Suppressor macrophage (primary cell): ENCODE measurements at places on chromosomes 3 and 15.
A peak's percentile ranks its signal among the peaks of the same experiment; 100 is the strongest.

DNA sequence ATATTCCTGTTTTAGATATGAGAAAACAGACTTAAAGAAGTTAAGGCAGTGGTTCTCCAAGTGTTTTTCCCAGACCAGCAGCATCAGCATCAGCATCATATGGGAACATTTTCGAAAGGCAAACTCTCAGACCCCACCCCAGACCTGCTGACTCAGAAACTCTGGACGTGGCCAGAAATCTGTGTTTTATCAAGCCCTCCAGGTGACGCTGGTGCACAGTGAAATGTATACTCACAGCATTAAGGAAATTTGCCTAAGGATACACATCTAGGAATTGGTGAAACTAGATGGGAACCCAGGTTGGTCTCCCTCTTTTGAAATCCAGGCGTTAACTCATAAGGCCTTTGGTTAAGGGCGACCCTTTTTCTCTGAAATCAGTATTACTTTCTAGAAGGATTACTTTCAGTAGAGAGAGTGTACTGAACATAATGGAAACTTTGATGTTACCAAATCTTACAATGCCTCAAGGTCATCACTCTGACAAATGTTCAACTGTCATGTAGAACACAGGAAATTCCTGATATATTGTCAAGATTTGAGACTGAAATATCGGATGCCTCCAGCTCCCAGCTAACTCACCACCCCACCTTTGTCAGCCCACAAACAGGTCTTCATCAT is 910.2 kb downstream of the ROBO1 start:
- no peak for DNase-seq

DNA sequence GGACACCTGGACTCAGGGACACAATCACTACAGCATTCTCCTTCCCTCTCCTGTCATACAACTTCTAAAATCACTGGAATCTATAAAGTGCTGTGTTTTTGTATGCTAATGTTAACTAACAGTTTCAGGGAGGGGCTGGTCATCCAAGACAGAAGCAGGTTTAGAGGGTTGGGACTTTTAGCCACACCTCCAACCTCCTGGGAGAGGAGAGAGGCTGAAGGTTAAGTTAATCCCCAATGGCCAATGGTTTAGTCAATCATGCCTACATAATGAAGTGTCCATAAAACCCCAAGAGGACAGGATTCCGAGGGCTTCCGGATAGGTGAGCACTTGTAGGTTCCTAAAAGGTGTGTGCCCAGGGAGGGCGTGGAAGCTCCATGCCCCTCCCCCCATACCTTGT is 219.3 kb upstream of the CTNNB1 start:
- no peak for DNase-seq

GRCh38 chr3:12700800-12701199 is 36.9 kb upstream of the RAF1 start:
- no peak for DNase-seq

GRCh38 chr3:17753632-17753992 is 11.2 kb upstream of the TBC1D5 start:
- DNase-seq: no peak

DNA sequence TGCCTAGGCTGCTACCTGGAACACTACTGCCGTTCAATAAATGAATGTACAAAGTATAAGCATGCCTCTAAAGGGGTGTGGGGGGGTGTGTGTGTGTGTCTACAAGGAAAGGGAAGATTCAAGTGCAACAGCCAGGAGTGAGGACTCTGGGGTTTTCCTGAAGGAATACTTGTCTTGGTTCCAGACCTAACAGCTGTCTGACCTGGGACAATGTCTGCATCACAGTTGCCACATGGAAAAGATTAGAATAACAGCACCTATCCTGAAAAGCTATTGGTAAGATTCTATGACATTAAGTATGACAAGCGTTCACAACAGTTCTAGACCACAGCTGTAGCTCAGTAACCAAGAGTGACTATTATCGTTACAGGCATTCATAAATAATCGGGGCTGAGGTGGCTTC is 345.2 kb downstream of the FOXP1 start:
- no peak for DNase-seq

DNA sequence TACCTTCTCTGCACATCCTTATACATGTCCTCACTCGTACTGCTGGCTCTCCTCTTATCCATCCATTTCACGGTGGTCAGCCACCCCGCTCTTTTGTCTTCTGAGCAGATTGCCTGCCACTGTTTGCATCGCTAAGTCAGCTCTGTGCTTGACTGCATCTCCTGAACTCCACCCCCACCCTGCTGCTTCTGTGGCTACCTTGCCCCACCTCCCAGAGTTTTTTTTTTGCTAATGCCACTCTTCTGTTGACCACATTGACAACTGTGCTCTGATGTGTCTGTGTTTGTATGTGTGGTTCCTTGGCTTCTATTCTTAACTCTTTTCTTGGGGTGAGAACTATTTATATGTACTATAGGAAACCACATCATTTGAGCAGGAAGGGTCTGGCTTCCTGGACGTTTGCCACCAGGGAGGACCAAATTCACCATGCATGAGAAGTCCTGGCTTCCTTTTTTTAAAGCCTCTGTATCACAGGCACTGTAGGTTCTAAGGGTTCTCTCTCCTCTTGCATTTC is 12.8 kb upstream of the MTMR10 start:
- DNase-seq: peak; percentile 46

- no peak for DNase-seq
These were observed 14.4 kb upstream of the SENP7 start for GRCh38 chr3:101527441-101527840.

DNA sequence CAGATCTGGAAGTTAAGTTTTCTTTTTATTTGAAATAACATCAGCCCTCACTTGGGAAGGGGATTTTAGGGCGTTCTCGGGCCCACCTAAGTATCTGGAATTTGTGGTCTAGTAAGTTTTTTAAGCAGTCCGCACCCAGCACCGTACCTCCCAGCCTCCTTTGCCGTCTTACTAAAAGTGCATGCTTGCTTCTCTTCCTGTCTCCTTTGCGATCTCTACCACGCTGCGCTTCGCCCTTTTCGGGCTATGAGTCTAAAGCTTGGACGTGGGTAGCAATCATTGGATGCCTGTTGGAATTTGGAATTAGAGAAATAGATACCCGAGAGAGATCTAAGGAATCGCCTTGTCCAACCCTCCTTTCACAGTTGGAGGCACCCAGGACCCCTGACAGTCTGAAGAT is 1.1 kb downstream of the THSD4 start:
- no peak for DNase-seq

DNA sequence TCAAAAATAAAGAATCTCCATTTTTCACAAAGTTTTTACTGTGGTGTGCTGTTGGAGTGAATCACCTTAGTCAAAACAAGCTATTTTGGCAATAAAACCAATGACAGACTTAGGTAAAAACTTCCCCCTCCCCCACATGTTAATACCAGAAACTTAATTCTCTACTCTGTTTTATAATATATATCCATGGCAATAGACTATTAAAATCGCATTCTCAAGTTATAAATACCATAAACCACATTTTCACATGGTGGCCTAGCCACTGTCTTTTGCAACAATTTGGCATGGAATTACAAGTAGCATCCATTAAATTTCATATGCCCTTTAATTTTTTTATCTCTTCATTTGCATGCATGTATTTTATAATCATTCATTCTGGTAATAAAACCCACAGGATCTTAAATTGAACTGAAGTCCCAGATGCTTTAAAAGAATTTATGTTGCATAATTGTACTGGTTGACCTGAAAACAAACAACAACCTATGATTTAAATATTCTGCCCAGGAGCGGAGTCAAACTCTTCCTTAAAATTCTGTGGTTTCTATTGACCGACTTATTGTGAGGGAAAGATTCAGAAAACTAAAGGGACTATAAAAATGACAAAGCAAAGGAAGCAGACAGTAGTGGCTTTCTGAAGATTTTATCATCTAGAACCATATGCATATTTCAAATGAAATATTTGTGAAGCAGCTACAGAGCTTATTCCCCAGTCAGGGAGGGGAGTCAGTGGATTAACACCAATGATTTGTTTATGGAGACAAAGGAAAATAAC is 229.0 kb upstream of the TBL1XR1 start:
- no peak for DNase-seq

DNA sequence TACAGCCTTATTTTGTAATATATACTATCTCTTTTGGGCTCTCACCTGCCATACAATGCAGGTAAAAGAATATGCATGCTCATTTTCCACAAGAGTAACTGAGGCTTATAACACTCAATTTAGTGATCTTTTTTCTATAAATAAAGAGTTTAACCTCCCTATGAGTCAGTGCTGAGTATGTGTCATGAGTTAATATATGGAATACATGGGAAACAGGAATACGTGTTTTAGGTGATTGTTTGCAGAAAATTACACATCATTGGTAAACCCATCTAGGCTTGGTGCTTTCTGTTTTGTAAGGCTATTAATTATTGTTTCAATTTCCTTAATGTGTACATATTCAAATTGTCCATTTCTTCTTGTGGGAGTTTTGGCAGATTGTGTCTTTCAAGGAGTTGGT is 411.3 kb downstream of the GRM7 start:
- DNase-seq: no peak

DNA sequence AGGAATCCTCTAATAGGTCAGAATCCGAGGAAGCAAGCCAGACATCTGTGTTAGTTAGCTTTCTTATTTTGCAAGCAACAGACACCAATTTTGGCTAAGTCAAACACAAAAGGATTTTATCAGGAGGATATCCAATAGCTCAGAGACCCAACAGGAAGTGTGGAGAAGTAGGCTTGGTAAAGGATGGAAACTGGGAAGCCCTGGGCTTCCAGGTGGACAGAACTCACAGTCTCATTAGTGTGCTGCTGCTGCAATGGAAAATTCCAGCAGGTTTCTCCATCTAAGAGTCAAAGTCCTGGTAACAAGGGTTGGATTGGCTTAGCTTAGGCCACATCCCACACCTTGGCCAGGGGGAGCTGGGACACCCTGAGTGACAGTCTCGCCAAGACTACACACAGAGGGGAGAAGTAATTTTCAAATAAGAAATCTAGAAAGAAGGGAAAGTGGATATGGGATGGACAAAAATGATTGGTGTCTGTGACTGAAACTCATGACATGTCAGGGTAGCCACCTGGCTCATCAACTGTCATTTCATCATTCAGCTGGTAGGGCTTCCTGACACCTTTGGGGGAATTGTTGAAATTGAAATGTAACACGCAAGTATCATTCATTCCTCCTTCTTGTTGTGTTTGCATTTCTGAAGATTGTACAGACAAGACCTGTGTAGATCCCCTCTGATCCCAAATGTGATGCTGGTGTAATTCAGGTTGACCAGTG is 158.6 kb downstream of the THSD4 start:
- DNase-seq: no peak

DNA sequence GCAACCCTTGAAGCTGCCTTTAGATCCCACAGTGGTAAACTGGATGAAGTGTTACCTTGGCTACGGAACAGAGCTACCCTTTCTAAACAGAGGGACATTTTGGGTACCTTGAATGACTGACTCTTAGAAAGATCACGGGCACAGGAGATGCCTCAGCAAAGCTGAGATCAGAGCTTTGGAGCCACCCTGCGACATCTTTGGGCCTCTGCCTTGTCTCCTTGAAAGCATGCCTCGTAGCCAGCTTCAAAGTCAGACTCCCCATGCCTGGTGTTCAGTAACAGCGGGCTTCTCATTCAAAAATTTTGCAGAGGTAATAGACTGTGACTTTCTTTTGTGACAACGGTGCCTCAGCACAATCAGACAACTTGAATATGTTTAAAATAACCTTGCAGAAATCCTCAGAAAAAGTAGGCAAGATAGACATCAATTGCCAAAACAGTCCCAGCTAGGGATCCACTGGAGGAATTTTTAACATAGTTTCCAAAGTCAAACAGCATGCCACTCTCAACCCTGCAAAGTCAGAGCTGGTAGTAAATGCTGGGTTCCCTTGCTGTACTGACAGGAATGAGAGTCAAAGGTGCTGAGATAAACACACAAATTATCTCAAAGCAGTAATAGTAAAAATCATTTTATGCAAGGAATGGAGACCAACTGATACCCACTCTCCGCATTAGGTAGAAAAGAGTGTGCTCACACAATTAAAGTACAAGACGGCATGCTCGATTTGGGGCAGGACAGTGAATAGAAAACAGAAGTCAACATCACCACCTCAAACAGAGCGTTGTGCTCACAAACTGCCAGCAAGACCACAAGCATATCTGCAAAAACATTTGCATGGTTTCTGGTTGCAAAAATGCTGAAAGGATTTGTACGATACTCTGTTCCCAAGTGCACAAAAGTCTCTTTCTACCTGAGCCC is 82.1 kb downstream of the MYO1E start:
- no peak for DNase-seq

- DNase-seq: no peak
These were observed 1.0 kb downstream of the PIGZ start for GRCh38 chr3:196967412-196968232.

DNA sequence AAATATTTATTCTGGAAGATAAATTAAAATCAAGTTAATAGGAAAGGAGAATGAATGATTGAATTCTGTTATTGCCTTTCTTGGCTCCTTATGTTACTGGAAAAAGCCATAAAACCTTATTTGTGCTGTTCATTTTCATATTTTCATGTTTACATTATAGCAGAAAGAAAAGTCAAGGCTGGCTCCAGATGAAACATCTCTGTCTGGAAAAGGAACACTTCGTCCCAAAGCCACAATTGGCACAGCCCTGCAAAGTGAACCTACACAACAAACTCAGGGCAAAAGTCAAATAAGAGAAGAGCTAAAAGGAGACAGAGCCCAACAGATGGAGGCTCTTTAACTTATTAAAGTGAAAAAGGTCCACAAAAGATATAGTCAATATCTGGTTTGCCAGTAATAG is 73.4 kb downstream of the GTPBP8 start:
- DNase-seq: no peak

GRCh38 chr15:51718219-51718618 is 19.2 kb downstream of the LYSMD2 start:
- DNase-seq: no peak

GRCh38 chr3:169044331-169045113 is 619.0 kb downstream of the MECOM start:
- DNase-seq: no peak

DNA sequence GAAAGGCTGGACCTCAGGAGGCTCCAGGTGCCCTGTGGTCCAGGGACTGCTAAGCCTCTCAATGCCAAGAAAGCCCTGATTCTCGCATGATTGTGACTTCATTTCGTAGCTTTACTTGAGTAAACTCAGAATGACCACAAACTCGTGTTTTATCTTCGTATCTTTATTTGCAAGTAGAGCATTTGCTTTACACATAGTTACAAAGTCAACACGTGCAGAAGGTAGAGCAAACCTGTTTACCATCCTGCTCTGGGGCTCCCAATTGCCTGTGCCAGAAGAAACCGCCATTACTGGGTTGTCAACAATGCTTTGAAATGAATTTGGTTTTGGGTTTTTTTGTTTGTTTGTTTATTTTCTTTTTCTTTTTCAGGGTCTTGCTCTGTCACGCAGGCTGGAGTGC is 5.8 kb upstream of the MESP1 start:
- no peak for DNase-seq

DNA sequence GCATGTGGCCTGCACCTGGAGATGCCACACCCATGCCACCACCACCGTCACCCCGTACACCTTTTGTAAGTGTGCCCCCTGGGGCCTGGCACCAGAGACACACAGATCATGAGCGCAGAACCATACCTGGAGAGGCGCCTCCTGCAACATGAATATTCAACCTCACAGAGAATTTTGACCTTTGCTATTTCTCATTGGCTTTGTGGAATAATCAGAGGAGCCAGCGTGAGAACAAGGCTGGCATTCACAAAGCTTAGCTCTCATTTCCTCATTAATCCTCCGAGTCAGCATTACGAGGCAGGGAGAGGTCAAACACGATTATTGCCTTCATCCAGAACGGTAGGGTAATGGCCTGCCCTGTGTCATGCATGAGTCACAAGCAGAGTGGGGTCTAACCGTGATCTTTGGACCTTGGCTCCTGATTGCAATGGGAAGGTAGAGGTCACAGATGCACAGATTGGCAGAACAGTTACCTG is 73.0 kb upstream of the POMGNT2 start:
- peak; percentile 78 for DNase-seq
